ENCODE measurements at places on chromosomes 6 and 20. TPM values are rescaled to one million over a fixed set of nuclear protein-coding genes. Genes with fewer than 3 reads are reported as not detected.

FRS3 gene
- polyA plus RNA-seq, result 6.9 TPM

FAM83D gene
- polyA plus RNA-seq, result 0.64 TPM

OTOR gene
- not detected for polyA plus RNA-seq

MAP7 gene
- polyA plus RNA-seq, result 13.1 TPM

DLL1 gene
- 8.2 TPM for polyA plus RNA-seq

RIPPLY2 gene
- polyA plus RNA-seq, result not detected

CCDC28A gene
- 10.5 TPM for polyA plus RNA-seq

GATA5 gene
- polyA plus RNA-seq, result 0.67 TPM

POM121L2 gene
- polyA plus RNA-seq, result not detected

TNXB gene
- polyA plus RNA-seq, result 47.4 TPM

FAM209B gene
- polyA plus RNA-seq, result 0.42 TPM

SIRPA gene
- polyA plus RNA-seq, result 7.9 TPM

BPIFB1 gene
- polyA plus RNA-seq, result 0.60 TPM

COL20A1 gene
- polyA plus RNA-seq, result not detected

C20orf141 gene
- not detected for polyA plus RNA-seq
